ENCODE measurements at places on chromosomes 7 and 10. TPM values are rescaled to one million over a fixed set of nuclear protein-coding genes. Genes with fewer than 3 reads are reported as not detected.
A peak's percentile ranks its signal among the peaks of the same experiment; 100 is the strongest.

- no peaks in the 10 kb centered on the region for H3K4me1 ChIP-seq
- no peaks in the 10 kb centered on the region for H3K27me3 ChIP-seq
- no peak overlapping the region for H3K27ac ChIP-seq
- no peaks in the 10 kb centered on the region for H3K36me3 ChIP-seq
- H3K4me3 ChIP-seq, result no peak overlapping the region
Observed at GRCh38 chr7:4249241-4249640, 432.9 kb upstream of the FOXK1 start.

- H3K36me3 ChIP-seq, result no peaks in the 10 kb centered on the region
- peaks cover 17% of the 10 kb centered on the region for H3K27me3 ChIP-seq
- DNase-seq, result peak; percentile 21
- H3K4me3 ChIP-seq, result no peak overlapping the region
Observed at GRCh38 chr7:132049462-132050304, 493.3 kb upstream of the PODXL start.

GRCh38 chr10:131961047-131961776, 20.5 kb downstream of the BNIP3 start:
- H3K27me3 ChIP-seq, result no peaks in the 10 kb centered on the region
- H3K4me1 ChIP-seq, result peaks cover 21% of the 10 kb centered on the region
- H3K27ac ChIP-seq, result no peak overlapping the region
- DNase-seq, result no peak

DNA sequence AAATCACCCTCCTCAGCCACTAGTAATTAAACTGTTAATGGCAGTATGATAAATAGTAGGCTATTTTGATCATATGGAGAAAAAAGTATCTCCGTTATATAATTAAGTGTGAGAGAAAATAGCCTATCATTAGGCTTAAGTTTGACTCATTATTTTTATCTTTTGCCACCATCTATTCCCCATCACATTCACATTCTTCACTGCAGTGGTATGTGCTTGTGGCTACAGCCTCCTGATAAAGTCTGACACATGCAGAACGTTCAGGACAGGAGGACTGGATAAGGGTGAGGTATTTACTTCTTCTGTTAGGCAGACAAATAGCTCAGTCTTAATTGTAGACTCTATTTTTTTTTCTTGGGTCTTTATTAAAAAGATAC, 5.8 kb downstream of the NEBL start:
- H3K4me1 ChIP-seq, result no peaks in the 10 kb centered on the region
- H3K27ac ChIP-seq, result no peak overlapping the region
- DNase-seq, result no peak

DNA sequence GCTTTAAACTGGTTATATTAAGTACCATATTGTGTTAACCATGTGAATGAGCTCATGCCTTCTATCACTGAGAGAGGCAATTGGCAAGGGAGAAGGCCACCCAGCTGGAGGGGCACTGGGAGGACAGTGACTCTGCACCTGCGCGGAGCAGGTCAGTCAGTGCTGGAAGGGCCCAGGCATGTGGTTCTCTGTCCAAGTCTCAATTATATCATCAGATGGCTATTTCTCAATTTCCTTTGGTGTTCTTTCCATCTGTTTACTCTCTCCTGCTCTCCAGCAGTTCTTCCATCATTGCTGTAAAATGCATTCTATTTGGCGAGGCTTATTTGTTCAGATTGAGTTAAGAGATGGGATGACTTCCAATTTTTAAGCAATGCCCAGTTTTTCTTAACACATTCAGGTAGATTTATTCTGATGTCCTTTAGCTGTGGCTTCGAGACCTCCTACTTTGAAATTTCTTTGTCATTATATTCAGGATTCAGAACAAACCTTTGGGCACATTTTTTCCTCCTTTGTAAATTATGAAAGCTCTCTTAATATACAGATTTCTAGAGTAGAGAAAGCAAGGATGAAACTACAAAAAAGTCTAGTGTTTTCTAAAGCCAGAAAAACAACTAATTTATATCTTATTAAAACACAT, 159.3 kb downstream of the BMPER start:
- no peaks in the 10 kb centered on the region for H3K4me1 ChIP-seq
- H3K27me3 ChIP-seq, result no peaks in the 10 kb centered on the region
- no peak for DNase-seq

DNA sequence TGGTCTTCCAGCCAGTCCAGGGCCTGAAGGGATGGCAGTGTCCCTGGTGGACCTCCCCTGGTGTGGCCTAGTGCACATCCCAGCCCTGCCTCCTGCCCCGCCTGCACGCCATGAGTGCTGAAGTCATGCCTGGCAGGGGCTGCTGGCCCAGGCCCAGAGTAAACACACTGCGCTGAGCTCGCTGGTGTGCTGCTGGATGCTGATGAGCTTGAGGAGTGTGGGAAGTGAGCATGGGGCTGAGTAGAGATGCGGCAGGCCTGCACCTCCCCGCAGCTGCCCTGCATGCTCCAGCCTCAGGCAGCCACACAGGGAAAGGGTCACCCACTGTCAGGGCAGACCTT, 43.2 kb downstream of the HTRA1 start:
- no peaks in the 10 kb centered on the region for H3K4me1 ChIP-seq
- no peaks in the 10 kb centered on the region for H3K27me3 ChIP-seq
- no peak overlapping the region for H3K4me3 ChIP-seq
- H3K27ac ChIP-seq, result no peak overlapping the region

- peaks cover 3% of the 10 kb centered on the region for H3K4me1 ChIP-seq
- H3K36me3 ChIP-seq, result no peaks in the 10 kb centered on the region
- H3K27ac ChIP-seq, result no peak overlapping the region
- H3K27me3 ChIP-seq, result no peaks in the 10 kb centered on the region
Observed at GRCh38 chr7:43460733-43461348, 122.1 kb upstream of the STK17A start.

DNA sequence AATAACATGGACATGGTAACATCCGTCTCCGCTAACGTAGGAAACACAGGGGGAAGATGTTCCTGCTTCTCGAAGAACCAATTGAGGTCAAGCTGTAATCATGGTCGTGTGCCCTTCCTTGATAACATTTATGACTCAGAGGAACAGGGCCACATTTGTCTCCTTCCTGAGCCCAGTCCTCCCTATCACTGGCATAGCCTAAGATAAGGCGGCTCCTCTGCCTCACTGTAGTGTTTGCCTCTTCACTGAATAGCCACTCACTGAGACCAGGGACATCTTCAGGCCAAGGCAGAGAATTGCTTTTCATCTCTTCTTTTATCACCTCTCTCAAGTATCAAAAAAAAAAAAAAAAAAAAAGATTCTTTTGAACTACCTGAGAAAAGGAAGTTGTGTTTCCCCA, 5.4 kb upstream of the GRM8 start:
- H3K36me3 ChIP-seq, result no peaks in the 10 kb centered on the region
- no peak overlapping the region for H3K4me3 ChIP-seq
- no peak for DNase-seq
- peaks cover 56% of the 10 kb centered on the region for H3K27me3 ChIP-seq
- H3K4me1 ChIP-seq, result peaks cover 5% of the 10 kb centered on the region

The ZNF518A gene
- 14.1 TPM for total RNA-seq

The CRYGN gene
- total RNA-seq, result 0.12 TPM

GRCh38 chr7:96297876-96298275, 24.0 kb downstream of the SLC25A13 start:
- no peaks in the 10 kb centered on the region for H3K27me3 ChIP-seq
- no peak overlapping the region for H3K27ac ChIP-seq
- no peak for DNase-seq
- no peak overlapping the region for H3K4me3 ChIP-seq

DNA sequence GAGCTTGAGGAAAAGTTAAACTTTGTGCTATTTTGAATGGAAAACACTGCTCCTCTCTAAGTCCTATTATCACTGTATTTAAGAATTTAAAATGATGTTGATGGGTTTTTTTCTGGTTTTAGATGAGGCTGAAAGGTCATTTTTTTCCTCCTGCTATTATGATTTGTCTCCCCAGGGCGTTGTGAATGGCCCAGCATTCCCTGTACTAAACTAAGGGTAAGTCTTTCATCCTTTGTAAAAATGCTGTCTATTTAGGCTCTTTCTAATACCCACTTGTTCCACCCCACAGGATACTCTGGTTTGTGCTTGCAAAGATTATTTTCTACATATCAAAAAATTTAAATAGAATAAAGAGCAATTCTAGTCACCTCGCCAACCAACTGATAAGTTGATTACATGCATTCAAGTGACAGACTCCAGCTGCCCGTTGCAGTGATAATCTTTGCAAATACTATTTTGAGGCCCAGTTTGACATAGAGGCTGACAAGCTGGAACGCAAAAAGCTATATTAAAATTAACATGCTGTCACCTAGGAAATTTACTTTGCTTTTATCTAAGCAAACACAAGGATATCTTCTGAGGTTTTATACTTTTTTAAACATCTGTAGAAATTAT, 222.3 kb upstream of the TMEM229A start:
- DNase-seq, result no peak
- H3K4me1 ChIP-seq, result no peaks in the 10 kb centered on the region
- no peak overlapping the region for H3K4me3 ChIP-seq
- no peak overlapping the region for H3K27ac ChIP-seq
- H3K36me3 ChIP-seq, result no peaks in the 10 kb centered on the region
- H3K27me3 ChIP-seq, result no peaks in the 10 kb centered on the region

DNA sequence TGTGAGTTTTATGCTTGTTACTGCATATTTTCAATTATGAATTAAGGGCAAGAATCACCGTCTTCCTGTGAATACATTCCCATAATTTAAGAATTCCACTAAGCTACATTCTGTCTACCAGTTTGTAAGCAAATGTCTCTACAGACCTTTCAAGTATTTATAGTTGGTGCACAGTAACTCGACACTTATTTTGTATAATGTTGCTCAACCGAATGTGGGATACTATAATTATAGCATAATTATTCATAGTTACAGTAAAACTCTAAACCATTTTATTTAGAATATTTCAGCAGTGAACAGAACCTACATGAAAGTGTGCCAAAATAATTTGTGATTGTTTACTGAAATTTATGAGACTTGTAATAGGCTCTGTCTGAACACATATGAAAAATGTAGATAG, 17.3 kb upstream of the CUBN start:
- peaks cover 12% of the 10 kb centered on the region for H3K36me3 ChIP-seq
- no peak overlapping the region for H3K4me3 ChIP-seq
- H3K4me1 ChIP-seq, result peaks cover 25% of the 10 kb centered on the region
- H3K27ac ChIP-seq, result no peak overlapping the region

The NUTM2A gene
- 0.47 TPM for total RNA-seq

GRCh38 chr7:84624927-84625326, 430.3 kb upstream of the SEMA3A start:
- no peaks in the 10 kb centered on the region for H3K4me1 ChIP-seq
- H3K36me3 ChIP-seq, result no peaks in the 10 kb centered on the region
- H3K27me3 ChIP-seq, result no peaks in the 10 kb centered on the region

The SYT15 gene
- total RNA-seq, result 0.58 TPM

- no peak overlapping the region for H3K27ac ChIP-seq
- no peak overlapping the region for H3K4me3 ChIP-seq
- no peak for DNase-seq
- H3K27me3 ChIP-seq, result no peaks in the 10 kb centered on the region
Observed at GRCh38 chr10:70564113-70564725, 38.3 kb downstream of the PRF1 start.

The LRIT1 gene
- not detected for total RNA-seq

The MSMB gene
- total RNA-seq, result not detected

The SPDYE5 gene
- total RNA-seq, result not detected

The KIAA1549 gene
- 2.2 TPM for total RNA-seq

The MTERF1 gene
- total RNA-seq, result 20.4 TPM

GRCh38 chr7:71349682-71350481, 217.9 kb downstream of the GALNT17 start:
- no peak overlapping the region for H3K4me3 ChIP-seq
- no peak for DNase-seq
- no peaks in the 10 kb centered on the region for H3K36me3 ChIP-seq
- no peaks in the 10 kb centered on the region for H3K4me1 ChIP-seq
- H3K27me3 ChIP-seq, result no peaks in the 10 kb centered on the region
- H3K27ac ChIP-seq, result no peak overlapping the region

The SLC4A2 gene
- 66.5 TPM for total RNA-seq

DNA sequence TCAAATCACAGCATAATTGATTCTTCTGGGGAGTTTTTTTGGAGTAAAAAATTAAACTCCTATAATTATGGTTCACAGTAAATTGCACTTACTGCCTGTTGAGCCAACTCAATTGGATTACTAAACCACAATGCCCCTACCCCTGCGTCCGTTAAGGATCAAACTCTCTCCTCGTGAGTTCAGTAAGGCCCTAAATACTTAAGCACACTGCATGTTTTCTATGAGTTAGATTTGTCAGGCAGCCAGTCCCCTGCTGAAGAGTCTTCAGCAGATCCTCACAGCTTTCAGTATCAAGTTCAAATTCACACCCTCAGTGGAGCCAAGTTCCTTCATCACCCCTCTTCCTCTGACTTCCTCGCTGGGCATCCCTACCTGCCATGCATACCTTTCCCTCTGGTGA, 275.0 kb upstream of the BMPER start:
- H3K27ac ChIP-seq, result no peak overlapping the region
- H3K36me3 ChIP-seq, result peaks cover 1% of the 10 kb centered on the region
- H3K4me1 ChIP-seq, result no peaks in the 10 kb centered on the region
- no peaks in the 10 kb centered on the region for H3K27me3 ChIP-seq
- no peak for DNase-seq
- no peak overlapping the region for H3K4me3 ChIP-seq

The OR2A12 gene
- total RNA-seq, result not detected

GRCh38 chr10:22911889-22912762, 15.7 kb upstream of the ARMC3 start:
- no peak overlapping the region for H3K27ac ChIP-seq
- H3K36me3 ChIP-seq, result peaks cover 16% of the 10 kb centered on the region
- DNase-seq, result no peak
- no peaks in the 10 kb centered on the region for H3K27me3 ChIP-seq
- H3K4me1 ChIP-seq, result peaks cover 12% of the 10 kb centered on the region
- no peak overlapping the region for H3K4me3 ChIP-seq
